ENCODE measurements at places on chromosomes 5 and 9.

DNA sequence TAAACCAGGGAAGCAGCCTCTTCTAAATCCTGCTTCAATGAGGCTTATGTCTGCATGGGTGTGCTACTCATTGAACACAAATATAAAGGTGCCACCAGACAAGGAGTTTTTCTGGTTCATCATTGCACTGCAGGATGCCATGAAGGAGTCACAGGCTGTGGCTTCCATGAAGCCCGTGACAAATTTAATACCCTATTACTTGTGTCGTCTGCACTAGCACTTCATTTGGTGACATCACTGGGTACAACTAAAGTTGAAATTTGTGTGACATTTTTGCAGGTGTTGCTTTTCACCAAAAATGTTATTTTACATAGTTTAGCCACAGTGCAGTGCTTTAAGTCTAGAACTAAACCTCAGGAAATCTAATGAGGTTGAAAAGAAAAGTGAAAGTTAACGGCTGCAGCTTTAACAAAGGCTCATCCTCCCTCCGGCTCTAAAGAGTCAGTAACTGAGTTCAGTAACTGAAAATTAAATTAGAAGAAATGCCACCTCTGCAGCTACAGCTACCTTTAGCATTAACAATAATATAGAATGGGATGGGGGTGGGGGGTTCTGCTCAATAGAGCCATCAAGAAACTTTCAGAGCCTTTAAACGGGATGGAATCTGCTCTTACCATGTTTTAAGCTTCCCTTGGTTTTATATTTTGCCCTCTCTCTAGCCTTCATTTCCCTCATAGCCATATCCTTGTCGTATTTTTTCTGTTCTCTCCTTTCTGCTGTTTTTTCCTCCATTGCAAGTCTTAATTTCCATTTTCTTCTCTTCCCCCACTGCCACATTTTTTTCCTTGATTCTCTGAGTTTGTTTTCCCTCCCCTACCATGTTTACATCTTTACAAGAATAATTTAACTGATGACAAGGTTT, 233.8 kb upstream of the TMEM161B start:
- DNase-seq: no peak

- no peak for DNase-seq
These were observed 37.6 kb downstream of the PTGER4 start for GRCh38 chr5:40717281-40717680.

DNA sequence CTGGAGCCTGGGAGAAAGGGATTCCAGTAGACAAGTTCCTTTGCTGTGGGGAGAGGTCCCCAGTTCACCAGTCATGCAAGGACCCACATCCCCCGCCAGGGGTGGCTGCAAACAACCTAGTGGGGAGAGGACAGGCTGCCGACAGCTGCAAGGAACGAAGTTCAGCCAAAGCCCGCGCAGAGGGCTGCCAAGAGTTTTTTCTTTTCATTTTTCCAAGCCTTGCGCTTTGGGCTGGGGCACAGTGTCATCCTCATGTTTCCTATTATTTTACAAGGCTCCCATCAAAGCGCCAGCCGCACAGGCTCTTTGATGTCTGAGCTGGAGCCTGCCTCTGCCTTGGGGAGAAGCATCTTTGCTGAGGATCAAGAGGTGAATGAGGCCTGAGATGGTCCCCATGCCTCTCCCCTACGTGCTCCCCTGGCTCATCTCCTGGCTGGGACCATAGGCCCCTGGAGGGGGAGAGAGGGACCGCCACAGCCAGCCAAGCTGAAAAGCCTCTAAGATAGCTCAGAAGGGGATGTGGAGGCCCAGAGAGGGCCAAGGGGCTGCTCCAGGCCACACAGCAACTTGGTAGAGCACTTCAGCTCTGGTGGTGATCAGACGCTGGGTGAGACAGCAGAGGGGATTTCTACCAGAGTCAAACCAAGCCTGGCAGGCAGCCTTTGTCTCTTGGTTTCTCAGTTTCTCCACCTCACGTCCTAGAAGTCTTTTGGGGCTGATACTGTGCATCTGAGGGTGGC, 50.4 kb upstream of the SYNPO start:
- no peak for DNase-seq

- DNase-seq: no peak
These were observed 163.6 kb upstream of the SPEF2 start for GRCh38 chr5:35454011-35454525.

- no peak for DNase-seq
These were observed 6.3 kb upstream of the DNAJB5 start for GRCh38 chr9:34983209-34983608.

- DNase-seq: no peak
These were observed 63.7 kb upstream of the PAM start for GRCh38 chr5:102691434-102691833.

DNA sequence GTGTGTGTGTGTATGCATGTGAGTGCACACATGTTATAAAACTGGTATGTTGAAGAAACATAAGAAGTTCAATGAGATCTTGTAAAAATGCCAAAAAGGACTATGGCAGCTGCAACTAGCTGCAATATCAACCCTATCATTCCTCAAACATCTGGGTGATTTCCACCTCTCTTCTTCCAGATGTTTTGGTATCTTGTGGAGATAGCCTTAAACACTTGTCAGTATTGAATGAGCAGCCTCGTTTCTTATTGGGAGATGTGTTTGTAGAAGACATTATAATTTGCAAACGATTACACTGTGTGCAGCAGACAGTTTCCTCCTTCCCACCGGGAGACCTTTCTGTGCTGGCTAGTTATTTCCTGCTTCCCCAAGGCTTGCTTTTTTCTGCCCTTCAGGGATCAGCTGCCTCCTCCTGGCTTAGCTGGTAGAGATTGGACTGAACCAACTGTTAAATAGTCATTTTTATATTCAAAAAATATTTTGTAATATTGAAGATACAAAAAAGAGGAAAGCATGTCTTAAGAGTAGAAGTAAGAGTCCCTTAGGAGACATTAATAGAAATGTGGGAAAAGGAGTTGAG, 168.4 kb upstream of the MPDZ start:
- DNase-seq: no peak
